T-helper 2 cell (primary cell): ENCODE measurements at places on chromosomes 7 and 10.
A peak's percentile ranks its signal among the peaks of the same experiment; 100 is the strongest.

GRCh38 chr10:11147722-11148121 lies 130.1 kb downstream of the CELF2 start:
- no peak for DNase-seq

- no peak for DNase-seq
Observed at GRCh38 chr7:131455546-131455945, 100.9 kb downstream of the PODXL start.

DNA sequence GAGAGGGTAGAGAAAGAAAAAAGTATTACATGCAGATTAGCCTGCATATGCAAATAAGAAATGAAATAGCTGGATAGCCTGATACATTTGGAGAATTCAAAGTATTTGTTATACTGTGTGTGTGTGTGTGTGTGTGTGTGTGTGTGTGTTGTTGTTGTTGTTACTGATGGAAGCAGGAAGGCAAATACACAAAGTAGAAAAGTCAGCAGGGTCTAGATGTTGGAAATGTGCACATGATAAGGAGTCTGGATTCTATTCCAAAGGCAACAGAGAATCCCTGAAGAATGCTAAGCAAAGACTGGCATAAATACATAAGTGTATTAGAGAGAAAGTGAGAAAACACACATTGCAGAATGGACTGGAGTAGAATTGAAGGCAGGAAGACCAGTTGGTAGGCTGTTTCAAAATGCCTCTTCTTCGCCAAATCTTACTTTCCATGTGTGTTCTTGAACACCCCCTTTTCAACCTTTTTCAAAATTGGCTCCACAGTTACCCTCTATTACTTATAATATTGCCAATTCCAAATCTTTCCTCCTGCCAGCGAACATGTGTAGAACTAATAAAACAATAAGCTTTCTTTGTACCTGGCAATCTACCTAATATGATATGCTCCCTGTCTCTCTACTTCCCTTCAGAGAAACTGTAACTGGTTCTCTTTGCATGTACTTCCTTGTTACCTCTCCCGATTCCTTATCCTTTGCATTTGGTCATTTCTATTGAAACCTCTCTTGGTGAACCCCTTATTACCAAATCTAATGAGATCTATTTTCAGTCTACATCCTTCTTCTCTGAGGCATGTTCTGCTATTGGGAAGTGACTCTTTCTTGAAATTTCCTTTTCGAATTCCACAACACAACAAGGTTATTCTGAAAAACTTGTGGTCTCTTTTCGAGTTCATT lies 6.2 kb downstream of the CPED1 start:
- no peak for DNase-seq

DNA sequence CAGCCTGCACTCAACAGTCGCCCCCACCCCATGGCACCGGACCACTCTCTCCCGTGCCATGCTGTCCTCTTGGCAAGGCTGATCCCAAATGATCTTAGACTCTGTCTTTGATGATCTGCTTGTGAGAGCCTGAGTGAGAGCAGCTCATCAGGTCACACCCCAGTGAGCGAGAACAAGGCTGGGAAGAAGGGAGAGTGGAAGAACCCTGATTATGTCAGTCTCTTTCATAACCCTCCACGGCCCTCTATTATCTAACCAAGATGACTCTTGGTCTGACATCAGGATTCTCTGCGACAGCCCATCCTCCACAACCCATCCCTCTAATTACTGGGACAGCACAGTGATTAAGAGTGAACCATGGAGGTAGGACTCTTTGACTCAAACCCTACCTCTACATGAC lies 53.1 kb upstream of the C7orf33 start:
- no peak for DNase-seq

- no peak for DNase-seq
Observed at GRCh38 chr10:93657757-93658156, 44.6 kb downstream of the FRA10AC1 start.

DNA sequence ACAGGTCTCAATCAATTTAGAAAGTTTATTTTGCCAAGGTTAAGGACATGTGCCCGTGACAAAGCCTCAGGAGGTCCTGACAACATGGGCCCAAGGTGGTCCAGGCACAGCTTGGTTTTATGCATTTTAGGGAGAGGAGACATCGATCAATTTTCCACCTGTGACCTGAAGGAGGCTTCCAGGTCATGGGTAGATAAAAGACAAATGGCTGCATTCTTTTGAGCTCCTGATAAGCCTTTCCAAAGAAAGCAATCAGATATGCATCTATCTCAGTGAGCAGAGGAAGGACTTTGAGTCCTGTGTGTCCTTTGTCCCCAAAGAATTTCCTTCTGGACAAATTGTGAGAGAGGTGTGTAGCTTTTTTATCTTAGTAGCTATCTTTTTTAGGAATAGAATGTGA lies 15.8 kb downstream of the LRRC72 start:
- no peak for DNase-seq

DNA sequence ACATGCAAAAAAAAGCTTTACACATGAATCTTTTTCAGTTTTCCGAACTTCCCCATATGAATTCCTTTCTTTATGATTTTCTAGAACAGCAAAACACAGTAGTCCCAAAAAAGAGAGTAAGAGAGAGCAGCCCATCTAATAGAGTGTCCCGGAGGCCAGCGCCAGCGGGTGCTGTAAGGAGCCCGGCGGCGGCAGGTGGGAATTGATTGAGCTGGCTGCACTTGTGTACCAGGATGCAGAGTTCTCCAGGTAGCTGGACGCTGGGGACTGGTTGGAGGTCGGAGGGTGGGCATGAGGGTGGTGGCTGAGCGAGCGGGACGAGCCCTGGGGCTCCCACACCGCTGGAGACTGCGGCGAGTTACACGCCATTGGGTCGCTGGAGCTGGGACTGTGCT lies 4.0 kb downstream of the DLX5 start:
- no peak for DNase-seq

GRCh38 chr10:22803261-22803885 lies 89.0 kb upstream of the PIP4K2A start:
- no peak for DNase-seq

GRCh38 chr10:4102802-4103344 lies 317.9 kb upstream of the KLF6 start:
- DNase-seq, result peak; percentile 34

- DNase-seq, result no peak
Observed at GRCh38 chr7:151088019-151088855, 2.0 kb downstream of the AGAP3 start.

DNA sequence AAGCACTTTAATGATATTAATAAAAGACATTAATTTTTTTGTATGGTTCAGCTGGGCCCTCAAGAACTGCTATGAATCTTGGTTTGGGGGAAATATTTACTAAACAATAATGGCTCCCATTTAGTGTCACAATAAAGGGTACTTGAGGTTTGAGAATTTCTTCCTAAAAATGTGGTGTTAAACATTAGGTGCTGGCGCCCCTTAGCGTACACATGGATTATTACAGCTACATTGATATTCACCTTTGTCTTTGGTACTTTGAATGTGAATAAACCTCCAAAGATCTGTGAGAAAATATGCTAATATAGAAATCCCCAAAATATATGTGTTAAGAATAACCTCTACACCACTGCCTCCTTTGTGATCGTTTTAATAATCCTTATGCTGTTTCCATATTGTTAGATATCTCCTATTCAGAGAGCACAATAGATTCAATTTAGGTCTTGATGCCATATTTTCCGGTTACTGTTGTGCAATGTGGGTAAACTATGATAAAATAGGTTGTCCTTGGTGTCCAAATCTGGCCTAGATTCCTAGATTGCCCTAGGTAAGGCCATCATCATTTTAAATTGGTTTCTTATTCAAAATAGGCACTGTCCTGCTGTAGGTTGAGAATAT lies 161.8 kb upstream of the CACNA2D1 start:
- no peak for DNase-seq

- no peak for DNase-seq
Observed at GRCh38 chr10:101015582-101015973, 15.4 kb downstream of the PDZD7 start.

GRCh38 chr7:81484261-81484660 lies 285.6 kb downstream of the HGF start:
- no peak for DNase-seq

DNA sequence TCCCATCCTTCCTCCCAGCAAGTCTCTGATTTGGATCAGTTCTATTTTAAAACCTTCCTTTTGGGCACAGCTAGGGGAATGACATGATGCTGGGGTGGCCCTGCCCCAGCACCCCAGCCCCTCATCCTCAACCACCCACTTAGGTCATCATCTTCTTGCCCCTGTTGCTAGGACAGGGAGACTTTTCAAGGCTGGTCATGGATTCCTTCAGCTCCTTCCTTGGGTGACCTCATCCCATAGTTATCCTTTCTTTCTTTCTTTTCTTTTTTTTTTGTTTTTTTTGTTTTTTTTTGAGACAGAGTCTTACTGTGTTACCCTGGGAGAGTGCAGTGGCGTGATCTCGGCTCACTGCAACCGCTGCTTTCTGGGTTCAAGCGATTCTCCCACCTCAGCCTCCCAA lies 127.2 kb downstream of the WDFY4 start:
- no peak for DNase-seq

GRCh38 chr10:27779462-27780015 lies 33.9 kb upstream of the MKX start:
- DNase-seq, result no peak

DNA sequence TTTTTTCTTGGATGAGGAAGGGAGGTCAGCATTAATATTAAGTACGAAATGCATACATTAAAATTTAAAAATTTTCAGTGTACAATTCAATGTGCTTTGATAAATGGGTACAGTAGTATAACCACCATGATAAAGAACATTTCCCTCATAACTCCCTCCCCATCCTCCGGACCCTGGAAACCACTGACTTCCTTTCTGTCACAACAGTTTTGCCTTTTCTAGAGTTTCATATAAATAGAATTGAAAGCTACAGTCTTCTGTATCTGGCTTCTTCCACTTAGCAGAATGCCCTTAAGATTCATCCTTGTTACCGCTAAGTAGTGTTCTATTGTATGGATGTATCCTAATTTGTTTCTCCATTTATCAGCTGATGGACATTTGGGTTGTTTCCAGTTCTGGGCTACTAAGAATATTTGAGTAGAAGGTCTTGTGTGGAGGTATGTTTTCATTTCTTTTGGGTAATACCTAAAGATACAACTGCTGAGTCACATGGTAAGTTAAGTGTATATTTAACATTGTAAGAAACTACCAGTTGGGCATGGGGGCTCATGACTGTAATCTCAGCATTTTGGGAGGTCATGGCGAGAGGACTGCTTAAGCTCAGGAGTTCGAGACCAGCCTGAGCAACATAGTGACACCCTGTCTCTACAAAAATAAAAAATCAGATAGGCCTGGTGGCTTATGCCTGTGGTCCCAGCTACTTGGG lies 30.8 kb downstream of the ABI1 start:
- no peak for DNase-seq

DNA sequence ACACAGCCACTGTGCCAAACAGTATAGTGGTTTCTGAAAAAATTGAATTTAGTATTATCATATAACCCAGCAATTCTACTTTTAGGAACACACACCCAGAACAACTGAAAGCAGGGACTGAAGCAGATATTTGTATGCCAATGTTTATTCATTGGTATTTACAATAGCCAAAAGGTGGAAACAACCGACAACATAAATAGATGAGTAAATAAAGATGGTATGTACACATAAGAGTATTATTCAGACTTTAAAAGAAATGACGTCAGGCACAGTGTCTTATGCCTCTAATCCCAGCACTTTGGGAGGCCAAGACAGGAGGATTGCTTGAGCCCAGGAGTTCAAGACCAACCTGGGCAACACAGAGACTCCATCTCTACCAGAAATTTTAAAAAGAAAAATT lies 7.2 kb downstream of the CDCA7L start:
- DNase-seq, result no peak

GRCh38 chr7:134612197-134612596 lies 34.5 kb upstream of the BPGM start:
- no peak for DNase-seq

DNA sequence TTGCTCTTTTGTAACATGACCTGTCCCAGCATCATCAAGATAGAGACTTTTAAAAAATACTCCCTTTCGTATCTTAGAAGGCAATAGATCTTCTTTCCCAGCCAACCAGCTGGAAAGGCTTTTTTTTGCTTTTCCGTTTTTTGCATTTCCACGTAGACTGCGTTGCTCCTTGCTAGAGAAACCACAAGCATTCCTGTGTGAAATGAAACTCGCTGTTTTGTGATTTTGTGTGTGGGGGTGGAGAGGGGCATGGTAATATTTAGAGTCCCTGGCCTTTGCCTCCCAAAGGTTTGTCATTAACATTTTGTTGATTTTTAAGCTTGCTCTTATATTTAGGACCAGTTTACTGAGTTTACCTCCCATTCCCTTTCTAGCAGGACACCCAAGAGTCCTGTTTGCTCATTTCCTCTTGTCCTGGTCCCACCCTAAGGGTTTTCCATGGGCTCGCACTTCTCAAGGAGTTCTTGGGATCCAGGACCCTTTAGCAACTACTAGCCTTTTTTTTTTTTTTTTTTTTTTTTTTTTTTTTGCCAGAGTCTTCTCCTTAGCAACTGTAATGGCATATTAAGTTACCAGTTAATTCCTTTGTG lies 243.6 kb downstream of the BICC1 start:
- DNase-seq, result no peak

DNA sequence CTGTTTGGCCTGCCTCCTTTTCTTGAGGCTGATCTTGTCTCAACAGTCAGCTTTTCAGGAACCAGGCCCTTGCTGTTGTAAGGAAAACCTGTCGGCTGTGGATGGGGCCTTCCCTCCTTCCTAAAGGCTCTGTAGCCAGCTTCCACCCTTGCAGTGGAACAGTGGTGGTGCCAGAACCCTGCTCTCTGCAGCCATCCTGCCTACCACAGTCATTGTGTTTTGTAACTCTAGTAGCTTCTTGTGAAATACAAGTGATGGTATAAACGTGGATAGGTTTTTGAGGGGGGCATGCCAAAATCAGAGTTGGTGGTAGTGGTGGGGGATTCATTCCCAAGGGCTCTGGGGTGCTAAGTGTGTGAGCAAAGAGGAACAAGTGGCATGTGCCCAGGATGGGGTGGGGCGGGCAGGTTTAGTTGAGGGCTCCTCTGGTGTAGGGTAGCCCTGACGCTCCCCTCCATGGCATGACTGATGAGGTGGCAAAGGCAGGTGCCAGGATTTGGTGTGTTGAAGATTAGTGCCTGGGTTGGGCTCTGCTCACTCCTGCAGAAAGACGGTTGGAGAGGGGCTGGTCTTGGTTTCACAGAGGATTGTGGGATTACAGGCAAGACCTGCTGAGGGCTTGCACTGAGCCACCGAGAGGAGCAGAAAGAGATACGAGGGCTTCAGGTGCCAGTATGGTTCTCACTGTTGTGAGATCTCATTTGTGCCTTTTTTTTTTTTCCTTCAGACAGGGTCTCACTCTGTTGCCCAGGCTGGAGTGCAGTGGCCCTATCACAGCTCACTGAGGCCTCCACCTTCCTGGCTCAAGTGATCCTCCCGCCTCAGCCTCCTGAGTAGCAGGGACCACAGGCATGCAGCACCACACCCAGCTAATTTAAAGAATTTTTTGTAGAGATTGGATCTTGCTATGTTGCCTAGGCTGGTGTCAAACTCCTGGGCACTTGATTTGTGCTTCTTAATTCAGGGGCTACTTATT lies 7.4 kb downstream of the TSPAN14 start:
- DNase-seq, result no peak

DNA sequence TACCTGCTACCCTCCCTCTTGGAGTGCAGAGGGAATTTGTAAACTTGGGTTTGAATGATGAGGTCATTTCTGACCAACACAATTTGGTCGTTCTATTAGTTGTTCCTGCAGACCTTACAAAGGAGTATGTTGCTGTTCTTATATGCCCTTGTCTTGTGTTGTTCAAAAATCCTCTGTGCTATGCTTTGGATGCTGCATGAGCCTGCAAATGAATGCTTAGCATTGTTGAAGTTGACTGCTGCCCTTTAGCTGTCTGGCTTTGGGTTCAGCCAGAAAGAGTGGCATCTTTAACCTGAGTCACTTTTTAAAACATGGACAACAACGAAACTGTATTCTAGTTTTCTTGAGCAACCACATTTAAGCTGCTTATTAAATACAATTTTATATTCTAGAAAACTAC lies 80.3 kb downstream of the SND1 start:
- no peak for DNase-seq
